Activated CD4-positive, alpha-beta T cell treated with anti-CD3 and anti-CD28 coated beads, Interleukin-2, amount 50 U/mL, for 4 hours (primary cell): ENCODE measurements at places on chromosomes 7 and 10.

DNA sequence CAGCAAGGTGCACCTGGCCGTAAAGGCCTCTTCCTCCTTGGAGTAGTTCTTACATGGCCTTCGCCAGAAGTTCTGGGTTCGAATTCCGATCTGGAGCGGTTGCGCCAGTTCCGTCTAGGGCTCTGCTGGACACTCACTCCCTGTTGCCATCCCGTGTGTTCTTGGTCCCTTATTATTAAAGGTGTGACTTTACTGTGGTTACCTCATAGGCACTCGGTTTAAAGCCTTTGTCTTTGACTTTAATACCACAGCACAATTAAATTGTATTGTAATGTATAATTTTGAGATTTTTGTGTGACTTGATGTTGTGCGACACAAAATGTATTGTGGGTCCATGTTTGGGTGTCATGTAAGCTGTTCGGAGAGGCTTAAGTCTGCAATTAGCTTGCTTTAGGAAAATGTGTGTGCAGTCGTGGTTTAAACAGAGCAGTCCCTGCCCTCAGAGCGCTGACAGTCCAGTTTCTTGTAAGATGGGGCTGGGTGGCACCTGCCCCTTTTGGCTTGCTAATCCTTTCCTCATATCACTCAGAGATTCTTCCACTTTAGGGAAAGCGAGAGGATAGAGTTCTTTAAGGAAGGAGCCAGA, 919 bp downstream of the INPP5F start:
- DNase-seq, result no peak

- no peak for DNase-seq
These were observed 78.3 kb downstream of the EGFR start for GRCh38 chr7:55097100-55097499.

GRCh38 chr10:71933651-71934050, 30.5 kb upstream of the CHST3 start:
- peak; percentile 53 for DNase-seq

DNA sequence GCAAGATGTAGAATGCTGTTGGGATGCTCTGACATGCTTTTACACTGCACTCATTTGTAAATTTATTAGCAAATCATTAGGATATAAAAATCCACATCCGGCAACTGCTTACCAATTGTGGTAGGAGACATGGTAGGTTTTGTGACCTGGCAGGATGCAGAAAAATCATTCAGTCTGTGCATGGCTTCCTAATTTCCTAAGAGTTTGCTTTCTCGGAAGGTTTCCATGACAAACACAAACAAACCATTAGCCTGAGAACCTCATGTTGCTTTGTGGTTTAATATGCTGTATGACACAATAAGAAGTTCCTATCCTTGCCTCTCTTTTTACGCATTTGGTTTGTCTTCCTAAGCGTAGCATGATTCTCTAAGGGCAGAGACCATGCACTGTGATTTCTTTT, 14.7 kb upstream of the LMBR1 start:
- DNase-seq, result no peak

GRCh38 chr10:20839141-20839540, 58.0 kb downstream of the NEBL start:
- DNase-seq, result no peak

- no peak for DNase-seq
These were observed 21.4 kb downstream of the CREB5 start for GRCh38 chr7:28433699-28434219.

DNA sequence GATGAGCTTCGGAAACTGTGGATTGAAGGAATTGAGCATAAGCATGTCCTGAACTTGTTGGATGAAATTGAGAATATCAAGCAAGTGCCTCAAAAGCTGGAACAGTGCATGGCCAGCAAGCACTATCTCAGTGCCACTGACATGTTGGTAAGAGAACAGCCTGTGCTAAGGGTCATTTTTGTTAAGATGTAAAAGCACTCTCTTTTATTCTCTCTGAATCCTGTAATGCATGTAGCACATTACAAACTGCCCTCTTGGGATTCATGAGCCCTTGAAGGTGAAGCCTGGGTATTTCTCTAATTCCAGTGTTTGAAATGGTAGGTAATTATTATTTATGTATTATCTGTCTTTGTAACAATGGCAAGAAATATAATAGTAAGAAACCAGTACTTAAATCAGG, 36.1 kb downstream of the EXOC4 start:
- DNase-seq, result no peak

DNA sequence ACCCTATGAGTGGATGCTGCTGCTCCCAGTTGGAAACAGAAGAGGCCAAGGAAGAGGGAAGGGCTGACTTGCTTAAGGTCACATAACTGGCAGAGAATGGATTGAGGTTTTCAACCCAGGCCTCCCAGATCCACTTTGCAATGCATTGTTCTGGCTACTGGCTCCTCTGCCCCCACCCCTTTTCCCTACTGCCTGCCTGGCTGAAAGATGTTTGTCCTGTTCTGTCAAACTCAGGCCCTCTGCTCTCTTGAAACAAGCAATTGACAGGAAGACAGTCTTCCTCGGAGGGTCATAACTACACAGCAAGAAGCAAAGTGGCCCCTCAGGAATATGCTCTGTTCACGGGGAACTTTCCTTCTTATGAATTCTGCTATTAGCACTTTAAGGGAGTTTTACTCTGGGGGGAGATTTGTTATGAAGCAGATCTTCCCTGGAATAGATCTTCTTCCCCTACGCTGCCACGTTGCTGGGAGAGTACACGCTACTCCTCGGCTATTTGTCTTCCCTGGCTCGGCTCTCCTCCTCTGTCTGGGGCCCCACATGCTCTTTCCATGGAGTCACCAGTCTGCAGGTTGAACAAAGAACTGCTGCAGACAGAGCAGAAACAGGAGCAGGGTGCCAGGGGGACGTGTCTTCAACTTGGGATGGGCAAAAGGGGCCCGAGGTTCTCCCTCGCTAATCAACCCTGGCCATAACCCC, 436.1 kb downstream of the TYW1 start:
- no peak for DNase-seq

DNA sequence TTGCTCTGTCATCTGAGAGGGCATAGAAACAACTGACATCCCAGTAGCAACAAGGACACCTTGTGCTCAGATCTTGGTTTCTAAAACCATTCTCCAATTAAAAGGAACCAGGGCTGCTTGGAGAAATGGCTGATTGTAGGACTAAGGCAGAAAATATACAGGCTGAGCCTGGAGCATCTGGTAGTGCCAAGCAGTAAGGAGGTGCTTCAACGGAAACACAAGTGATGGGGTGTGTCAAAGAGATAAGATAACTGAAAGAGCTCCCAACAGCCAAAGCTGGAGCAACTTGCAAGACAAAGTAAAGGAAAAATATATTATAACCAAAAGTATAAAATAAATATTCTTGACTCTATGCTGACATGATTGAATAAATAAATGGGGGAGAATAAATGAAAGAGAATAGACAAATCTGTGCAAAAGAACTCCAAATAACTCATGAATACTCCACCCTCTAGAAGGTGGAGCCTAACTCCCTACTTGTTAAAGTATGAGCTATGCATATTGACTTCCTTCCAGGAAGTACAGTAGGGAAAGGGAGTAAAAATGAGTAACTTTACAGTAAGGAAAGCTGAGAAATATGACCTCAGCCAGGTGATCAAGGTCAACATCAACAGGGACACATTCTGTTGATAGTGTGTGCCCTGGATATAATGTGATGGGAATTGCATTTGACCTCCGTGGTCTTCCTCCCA, 162.4 kb downstream of the NOC3L start:
- DNase-seq, result no peak

DNA sequence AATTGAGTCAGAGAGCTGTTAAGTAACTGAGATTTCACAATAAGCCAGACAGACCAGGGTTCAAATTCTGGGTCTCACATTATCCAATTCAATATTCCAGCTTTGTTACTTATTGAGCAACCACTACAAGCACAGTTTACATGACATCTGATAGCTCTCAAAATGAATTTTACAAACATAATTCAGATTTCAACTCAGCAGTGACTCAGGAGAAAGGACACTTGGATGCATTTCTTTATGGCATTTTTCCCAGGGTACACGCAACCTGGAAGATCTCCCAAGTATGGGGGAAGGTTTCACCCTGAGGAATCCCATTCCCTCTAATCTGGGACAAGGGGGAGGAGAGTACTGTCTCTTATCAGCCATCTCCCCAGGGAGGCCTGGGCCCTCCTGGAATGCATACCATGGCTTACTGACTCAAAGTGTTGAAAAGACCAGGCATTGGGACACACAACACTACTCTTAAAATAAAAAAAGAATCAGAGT, 102.4 kb downstream of the CFTR start:
- no peak for DNase-seq
